ENCODE measurements at places on chromosomes 7 and 10.
A peak's percentile ranks its signal among the peaks of the same experiment; 100 is the strongest.

GRCh38 chr7:54581511-54581910 is 39.3 kb downstream of the VSTM2A start:
- DNase-seq: no peak

GRCh38 chr7:25731068-25731845 is 420.7 kb upstream of the NFE2L3 start:
- no peak for DNase-seq

DNA sequence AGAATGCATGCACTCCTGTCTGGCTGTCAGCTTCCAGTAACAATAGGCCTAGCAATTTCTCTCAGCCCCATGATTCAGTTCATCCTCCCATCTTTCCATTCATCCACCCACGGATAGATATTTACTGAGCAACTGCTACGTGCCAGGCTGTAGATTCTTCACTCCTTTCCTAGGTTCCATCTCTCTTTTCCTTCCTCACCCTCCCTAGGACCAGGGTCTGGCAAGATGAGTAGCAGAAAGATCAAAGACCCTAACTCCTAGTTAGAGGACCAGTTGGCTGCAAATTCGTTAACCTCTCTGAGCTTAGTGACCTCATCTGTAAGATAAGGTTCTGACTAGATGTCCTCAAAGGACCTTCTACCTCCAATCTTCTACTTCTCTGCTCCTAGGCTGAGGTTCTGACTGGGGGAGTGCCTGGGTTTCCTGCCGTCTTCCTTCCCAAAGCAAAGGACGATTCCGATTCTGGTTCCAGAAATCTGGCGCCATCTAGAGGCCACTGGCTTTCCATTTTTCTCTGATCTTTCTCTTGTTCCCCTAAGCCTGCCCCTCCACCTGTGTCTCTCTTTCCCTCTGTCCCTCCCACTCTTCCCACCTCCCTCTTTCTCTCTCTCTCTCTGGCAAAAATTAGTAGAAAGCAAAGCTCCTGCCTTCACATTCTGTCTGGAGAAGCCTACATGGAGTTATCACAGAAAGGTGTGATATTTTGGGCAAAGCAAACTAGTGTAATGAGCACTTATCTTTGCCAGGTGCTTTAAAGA is 26.2 kb downstream of the TBATA start:
- DNase-seq: peak; percentile 50

DNA sequence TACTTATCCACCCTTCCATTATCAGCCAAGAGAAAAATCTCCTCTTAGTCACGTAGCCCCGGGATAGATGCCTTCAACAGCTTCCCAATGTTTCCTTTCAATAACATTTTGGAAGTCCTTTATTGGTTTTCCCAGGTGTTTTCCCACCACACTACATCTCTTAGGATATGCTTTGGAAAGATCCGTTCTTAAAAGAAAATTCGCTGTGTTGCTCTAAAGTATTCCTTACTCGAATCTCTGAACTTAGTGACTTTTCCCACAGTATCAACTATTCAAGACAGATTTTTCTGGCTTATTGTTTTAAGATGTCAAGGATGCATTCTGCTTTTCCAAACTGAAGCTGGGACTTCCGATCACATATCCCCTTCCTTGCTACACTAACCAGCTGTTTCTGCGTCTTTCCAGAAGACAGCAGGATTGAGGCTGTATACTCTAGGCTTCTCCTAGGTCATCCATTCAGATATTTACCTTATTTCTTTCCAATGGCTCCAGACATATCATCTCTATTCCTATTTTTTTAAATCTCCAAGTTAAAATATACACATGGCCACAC is 36.5 kb upstream of the SVIL start:
- DNase-seq: no peak

- peak; percentile 47 for DNase-seq
Measured at GRCh38 chr7:92836489-92836999, at the start of gene CDK6. TSS of gene CDK6 (minus strand) at chr7:92836573. CDS start at chr7:92833323, 3,250 bp downstream.

- no peak for DNase-seq
Measured at GRCh38 chr7:48429117-48429516, 257.9 kb downstream of the ABCA13 start.

DNA sequence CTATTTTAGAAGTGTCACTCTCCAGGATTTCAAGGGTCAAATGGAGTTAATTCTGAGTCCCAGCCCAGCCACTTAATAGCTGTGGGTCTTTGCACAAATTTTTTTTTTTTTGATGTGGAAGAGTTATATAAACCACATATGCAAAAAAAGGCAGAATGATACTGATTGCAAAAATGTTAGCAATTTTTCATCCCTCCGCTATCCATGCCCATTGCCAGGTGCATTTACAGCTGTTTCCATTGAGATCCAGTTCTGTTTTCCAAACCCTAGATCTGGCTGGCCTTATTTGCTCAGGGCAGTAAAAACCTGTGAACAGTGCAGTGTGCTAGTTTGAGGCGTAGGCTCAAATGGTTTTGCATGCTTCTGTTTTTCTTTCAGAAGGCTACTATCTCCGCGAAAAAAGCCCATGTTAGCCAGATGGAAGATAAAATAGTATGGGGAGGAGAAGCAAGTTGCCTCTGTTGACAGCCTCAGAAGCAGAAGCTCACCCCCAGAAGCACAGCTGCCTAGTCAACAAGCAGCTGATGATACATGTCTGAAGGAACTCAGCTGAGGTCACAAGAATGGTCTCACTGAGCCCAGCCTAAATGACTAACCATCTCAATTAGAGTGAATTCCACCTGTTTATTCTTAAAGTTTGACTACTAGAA is 997 bp upstream of the ZNF138 start:
- DNase-seq: no peak

DNA sequence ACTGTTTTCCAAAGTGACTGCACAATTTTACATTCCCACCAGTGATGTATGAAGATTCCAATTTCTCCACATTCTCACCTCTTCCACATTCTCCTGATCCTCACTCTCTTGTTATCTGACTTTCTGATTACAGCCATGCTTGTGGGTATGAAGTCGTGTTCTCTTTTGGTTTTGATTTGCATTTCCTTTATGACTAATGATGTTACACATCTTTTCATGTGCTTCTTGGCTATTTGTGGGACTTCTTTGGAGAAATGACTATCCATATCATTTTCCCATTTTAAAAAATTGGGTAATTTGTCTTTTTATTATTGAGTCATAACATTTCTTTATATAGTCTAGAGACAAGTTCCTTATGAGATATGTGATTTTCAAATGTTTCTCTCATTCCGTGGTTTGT is 10.5 kb upstream of the GIMAP8 start:
- DNase-seq: no peak

DNA sequence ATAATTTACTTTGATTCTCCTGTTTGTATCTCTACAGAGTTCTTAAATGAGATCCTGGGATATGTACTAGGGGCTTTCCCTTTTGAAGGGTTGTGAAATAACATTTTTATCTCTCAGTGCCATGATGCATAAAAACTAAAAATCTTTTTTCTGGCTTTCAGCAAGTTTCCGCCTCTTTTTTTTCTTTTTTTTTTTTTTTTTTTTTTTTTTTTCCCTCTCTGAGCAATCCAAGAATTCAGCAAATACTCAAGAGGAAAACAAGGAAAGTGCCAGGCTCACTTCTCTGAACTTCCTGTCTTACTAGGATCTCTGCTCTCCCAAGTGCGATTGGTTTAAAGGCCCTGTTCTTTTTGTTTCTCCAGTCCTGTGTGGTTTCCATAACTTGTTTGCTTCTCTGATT is 79.9 kb downstream of the HYCC1 start:
- no peak for DNase-seq

Data from GM12892 (cell line).